ENCODE measurements at places on chromosomes 7 and 10. TPM values are rescaled to one million over a fixed set of nuclear protein-coding genes. Genes with fewer than 3 reads are reported as not detected.

GRCh38 chr7:93835702-93836101 is 54.9 kb downstream of the TFPI2 start:
- DNase-seq: no peak

DNA sequence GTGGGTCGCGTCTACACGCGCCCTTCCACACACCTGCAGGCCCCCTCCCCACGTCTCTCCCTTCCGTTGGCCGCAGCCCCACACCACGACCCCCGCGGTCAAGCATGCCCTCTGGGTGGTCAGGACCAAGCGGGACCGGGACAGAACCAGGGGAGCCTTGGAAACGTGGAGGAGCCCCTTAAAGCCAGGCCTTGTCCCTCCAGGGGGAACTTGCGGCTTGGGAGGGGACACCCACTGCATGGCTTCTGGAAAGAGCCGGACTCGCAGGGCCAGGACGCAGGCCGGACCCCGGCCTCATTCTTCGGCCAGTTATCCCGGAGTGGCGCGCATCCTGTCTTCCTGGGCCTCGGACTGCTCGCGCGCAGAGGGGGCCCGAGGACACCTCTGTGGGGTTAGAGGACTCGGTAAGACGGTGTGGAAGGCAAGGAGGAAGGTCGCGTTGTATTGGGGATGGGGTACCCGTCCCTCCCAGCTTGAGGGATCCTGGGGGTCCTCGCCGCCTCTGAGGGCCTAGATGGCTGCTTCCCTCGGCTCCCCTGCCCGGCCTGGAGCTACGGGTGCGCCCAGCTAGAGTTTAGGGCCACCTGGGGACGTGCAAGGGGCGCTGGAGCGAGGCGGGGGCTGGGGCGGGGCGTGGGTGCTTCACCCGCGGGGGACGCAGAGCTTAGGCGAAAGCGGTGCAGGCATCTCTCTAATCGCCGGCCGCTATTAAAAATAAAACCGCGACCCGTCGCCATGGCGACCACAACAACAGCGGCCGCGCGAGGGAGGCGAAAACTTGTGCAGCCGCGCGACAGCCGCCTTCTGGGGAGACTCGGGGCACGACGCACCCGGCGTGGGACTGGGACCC is 1.8 kb upstream of the PDGFA start:
- DNase-seq: no peak

GRCh38 chr7:150514748-150515222 is at the start of gene GIMAP7:
Gene GIMAP7, plus strand, starts transcription at chr7:150514872. Its CDS starts 5,103 bp downstream, at chr7:150519975.
- no peak for DNase-seq

DNA sequence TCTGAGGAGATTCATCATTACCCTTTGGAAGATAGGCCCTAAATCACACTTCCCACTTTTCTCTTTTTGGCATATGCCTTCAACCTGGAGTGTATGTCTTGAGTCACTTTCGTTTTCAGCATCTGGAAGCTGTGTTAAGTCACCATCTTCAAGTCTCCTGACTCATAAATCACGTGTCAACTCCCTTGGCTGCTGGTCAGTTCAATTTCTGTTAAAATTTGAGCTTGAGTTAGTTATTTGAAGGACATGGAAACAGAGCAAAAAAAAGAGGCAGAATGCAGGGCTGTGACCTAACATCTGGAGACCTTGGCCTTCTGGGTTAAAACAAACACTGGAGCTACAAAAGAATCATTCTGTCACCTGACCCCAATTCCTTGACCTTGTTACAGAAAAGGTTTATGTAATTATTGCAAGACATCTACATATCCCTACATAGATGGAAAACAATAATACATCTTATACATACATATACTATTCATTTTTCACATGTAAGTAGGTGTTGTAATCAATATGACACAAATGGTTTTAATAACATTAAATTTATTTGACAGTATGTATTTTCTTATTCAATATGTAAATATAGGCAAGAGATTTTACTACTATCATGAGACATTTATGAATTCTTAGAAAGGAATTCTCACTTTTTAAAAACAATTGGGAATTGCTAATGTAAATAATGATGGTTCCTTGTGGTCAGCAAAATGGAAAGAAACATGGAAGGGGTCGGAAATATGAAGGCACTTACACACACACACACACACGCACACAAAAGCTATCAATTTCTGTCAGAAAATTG is 169.7 kb upstream of the PHYHIPL start:
- no peak for DNase-seq

DNA sequence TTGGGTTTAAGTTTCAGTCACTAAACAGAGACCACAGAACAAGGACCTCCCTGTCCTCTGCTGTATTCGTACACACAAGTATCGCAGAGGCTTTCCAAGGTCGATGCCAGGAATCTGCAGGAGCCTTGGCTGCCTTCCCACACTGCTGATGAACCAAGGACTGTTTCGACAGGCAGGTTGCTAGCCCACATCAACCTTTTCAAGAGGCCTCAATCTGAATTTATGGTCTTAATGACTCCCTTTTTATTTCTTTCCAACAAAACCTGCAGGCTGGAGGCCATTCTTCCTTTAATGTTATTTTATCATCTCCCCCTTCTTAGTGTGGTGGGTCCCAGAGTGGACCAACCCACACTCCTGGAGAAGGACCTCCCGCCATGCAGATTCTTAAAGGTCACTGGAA is 45.6 kb downstream of the JCAD start:
- no peak for DNase-seq

AFAP1L2 gene
- 191 TPM for total RNA-seq

DNA sequence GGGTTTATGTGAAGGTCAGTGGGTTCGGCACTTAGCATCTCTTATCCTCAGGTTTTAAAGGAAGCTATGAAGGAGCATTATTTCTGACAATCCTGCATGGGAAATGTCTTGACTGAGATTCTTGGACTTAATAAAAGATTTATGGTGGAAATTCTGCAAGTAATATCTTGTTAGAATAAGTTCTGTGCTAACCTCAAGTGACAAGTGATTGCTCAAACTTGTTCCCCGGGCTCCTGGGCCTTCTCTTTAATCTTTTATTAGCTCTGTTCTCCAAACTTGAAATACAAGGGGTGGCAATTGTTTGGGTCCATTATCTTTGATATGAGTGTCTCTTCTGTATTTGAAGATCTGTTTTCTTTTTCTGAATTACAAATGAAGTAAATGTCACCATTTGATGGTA is 140.6 kb upstream of the CTBP2 start:
- DNase-seq: no peak
